Hepatic stellate cell (primary cell): ENCODE measurements at places on chromosomes 7 and 10.

DNA sequence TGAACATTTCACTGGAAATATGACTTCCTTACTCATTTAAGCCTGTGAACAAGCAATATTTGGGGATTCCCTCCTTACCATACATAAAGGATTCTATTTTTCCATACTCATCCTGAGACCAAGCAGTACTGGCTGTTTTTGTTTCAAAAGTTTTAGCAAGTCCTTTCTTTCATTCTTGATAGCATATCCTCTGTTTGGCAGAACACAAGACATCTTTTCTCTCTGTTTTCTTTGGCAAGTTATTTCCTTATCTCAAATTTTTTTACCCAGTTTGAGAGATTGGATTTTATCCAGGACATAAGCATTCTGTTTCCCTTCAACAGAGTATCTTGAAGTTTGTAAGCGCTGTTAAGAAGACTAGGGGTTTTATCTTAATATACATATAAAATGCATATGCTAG, 3.0 kb upstream of the WASL start:
- no peak for DNase-seq

GRCh38 chr10:49290607-49291006, 8.4 kb upstream of the C10orf71 start:
- no peak for DNase-seq

DNA sequence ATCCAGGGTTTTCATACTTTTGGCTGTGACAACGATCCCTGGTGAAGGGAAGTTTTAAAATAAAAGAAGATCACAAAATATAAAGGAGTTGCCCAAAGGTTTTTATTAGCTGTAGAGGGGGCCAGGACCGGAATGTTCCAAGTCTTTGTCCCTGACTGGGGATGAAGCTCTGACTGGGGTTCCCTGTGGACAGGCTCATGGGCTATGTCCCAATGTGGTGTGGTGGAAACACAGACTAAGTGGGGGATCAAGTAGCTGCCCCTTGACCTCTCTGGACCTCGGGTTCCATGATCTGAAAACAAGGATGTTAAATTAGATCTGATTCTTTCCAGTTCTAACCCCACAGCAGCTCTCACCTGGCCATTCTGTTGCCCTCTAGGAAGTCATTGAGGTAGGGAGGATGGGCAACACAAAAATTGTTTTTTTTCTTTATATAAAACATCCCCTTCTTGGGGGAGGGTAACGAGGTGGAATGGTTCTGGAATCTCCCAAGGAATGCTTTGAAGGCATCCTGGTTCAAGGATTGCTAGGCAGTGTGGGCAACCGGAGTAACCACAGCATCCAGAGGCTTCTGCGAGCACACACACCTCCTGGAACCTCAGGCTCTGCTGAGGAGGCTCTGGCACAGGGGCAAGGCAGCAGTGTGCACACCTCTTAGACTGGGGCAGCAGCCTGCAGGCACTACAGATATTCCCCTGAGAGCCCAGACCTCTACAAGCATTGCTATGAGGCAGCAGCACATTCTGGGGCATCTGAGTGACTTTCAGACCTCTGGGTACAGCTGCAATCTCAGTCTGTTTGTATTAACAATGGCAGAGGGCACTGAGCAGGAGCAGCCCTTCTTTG, 21.4 kb upstream of the CRYGN start:
- DNase-seq = no peak

GRCh38 chr7:21953781-21954180, 8.1 kb upstream of the CDCA7L start:
- no peak for DNase-seq

DNA sequence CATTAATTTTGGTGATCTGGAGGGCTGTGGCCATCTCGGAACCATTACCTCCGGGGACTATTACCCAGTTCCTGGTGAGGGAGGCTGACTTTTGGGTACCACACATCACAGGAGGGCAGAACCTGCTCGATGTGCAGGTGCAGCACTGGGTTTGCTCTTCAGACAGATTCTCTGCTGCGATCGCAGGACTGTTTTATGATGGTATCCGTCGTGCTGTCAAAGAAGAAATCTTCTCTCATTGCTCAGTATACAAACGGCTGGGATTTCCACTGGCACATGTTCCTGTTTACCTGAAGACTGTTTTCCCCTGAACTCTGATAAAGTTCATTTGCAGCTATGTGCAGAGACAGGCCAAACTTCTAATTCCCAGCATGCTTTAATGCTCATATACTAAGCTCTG, 27.2 kb upstream of the SHH start:
- DNase-seq = no peak
